ENCODE measurements at places on chromosomes 3 and 15.

GRCh38 chr3:158451405-158452055 lies 119.5 kb upstream of the MLF1 start:
- no peak for DNase-seq

- DNase-seq: peak; percentile 62
These were observed 145.9 kb downstream of the TBL1XR1 start for GRCh38 chr3:177051411-177051810.

DNA sequence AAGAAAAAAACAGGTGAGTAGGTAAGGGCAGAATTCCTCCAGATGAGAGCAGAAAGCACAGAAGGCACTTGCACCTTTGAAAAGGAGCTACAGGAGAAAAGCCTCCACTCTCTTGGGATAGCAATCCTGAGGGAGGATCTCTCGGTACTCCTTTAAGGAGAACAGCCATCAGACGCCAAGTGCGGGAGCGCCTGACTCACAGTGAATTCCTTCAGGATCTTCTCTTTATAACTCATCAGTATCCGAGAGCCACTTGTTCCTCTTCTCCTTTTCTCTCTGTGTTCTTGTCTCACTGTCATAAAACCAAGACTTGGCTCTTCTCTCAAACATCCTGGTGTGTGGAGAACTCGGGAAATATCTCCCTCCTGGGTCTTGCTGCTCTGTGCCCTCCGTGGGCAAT lies 10.1 kb upstream of the GOLGA8J start:
- no peak for DNase-seq

- DNase-seq: peak; percentile 81
These were observed 3.9 kb upstream of the PXYLP1 start for GRCh38 chr3:141227752-141228151.

GRCh38 chr3:46922871-46923558 lies 45.5 kb downstream of the PTH1R start:
- DNase-seq: no peak

DNA sequence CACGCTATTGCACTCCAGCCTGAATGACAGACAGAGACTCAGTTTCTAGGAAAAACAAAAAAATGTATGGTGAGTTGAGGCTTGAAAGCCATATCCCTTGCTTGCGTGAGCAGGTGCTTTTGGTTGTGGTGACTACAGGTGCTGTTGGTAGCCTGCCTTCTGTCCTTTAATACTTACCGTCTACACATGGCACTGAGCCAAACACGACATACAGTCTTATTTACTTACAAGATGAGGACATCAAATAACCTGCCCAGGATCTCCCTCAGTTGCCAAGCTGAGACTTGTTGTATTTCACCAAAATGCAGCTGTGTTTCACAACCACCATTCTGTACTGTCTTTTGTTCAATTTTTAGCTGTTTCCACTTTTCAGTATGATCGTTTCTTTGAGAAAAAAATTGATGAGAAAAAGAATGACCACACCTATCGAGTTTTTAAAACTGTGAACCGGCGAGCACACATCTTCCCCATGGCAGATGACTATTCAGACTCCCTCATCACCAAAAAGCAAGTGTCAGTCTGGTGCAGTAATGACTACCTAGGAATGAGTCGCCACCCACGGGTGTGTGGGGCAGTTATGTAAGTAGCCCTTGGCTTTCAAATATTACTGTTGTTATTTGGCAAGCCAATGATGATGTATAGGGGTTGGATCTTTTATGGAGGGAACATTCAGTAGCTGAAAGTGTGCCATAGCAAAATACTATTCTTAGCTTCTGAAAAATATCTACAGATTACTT lies 6.5 kb downstream of the ALAS1 start:
- no peak for DNase-seq

GRCh38 chr3:130509008-130509407 lies 8.0 kb upstream of the COL6A6 start:
- DNase-seq: peak; percentile 83

GRCh38 chr15:86489981-86490380 lies 410.3 kb downstream of the AGBL1 start:
- DNase-seq: peak; percentile 89

- DNase-seq: peak; percentile 47
These were observed 752 bp downstream of the CEP63 start for GRCh38 chr3:134486577-134487041.

DNA sequence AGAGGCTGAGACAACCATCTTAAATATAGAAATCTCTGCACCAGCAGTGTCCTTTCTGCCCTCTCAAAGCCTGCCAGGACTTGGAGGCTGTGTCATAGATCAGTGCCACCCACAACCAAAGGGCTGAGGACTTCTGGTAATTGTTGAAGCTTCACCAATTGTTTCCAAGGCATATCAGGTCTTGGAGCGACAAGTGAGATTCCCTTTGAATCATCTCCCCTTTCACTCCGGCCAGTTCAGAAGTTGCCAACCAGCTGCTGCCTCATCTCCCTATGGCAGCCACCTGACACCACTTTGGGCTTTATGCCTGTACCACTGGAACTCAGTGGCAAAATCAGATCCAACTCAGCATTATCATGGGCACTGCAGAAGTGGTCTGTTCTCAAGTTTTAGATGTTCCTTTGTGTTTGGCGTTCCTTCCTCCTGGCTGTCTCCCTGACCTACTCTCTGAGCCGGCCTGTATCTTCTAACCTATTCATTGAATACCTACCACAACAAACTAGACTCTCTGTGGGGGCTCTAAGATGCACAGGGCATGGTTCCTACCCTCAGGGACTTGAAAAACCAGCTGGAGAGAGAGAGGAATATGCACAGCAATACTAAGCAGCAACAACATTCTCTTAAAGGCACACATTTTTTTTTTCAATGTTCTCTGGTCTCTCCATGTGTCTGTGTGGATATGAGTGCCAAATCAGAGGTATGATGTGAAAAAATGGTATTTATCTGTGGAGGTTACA lies 90.8 kb upstream of the PFN2 start:
- no peak for DNase-seq

- DNase-seq: no peak
These were observed 255.8 kb downstream of the MFSD1 start for GRCh38 chr3:159057621-159058020.
